ENCODE measurements at places on chromosomes 11 and 22.

GRCh38 chr22:42303396-42304323 is 33.2 kb upstream of the TCF20 start:
- DNase-seq: no peak

DNA sequence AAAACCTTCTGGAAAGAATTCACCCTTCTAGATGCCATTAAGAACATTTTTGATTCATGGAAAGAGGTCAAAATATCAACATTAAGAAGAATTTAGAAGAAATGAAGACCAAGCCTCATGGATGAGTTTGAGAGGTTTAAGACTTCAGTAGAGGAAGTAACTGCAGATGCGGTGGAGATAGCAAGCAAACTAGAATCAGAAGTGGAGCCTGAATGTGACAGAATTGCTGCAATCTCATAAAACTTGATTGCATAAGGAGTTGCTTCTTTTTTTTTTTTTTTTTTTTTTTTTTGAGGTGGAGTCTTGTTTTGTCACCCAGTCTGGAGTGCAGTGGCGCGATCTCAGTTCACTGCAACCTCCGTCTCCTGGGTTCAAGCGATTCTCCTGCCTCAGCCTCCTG is 51.6 kb downstream of the MS4A13 start:
- no peak for DNase-seq

DNA sequence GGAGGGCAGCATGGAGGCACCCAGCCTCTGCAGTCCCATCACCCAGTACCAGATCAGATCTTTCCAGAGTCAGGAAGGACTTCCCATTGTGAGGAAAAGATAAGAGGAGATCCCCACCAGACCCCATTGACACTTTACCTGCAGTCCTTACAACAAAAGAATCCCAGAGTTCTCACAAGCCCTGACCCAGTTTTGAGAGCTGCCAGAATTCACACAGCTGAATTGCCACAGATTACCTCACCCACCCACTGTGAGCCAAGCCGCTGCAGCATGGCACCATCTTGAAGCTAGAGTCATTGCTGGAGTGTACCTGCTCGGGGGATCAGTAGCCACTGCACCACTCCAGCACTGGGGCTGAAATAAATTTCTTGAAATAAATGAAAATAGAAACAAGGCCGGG is 91.8 kb upstream of the UBASH3B start:
- DNase-seq: no peak

DNA sequence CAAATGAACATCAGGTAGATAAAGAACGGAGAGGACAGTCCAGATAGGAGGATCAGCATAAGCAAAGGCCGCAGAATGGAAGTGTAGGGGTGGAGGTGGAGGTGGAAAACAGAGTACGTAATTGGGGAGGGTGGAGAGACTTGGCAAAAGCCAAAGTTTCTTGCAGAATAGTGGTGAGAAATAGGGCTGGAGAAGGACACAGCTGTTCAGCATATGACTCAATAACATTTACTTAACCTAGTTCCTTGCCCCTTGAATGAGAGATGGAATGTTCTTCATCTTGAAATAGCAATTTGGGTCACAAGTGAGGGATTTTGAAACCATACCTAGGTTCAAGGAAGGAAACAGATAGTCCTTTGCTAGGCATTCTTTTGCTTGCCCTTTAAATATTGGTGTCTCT is 235.9 kb upstream of the ARHGAP20 start:
- no peak for DNase-seq

- no peak for DNase-seq
Measured at GRCh38 chr11:74403607-74404321, 5.5 kb upstream of the PGM2L1 start.

- no peak for DNase-seq
Measured at GRCh38 chr22:32545801-32546200, 71.2 kb downstream of the FBXO7 start.

GRCh38 chr11:85182441-85183387 is 444.4 kb downstream of the DLG2 start:
- no peak for DNase-seq

DNA sequence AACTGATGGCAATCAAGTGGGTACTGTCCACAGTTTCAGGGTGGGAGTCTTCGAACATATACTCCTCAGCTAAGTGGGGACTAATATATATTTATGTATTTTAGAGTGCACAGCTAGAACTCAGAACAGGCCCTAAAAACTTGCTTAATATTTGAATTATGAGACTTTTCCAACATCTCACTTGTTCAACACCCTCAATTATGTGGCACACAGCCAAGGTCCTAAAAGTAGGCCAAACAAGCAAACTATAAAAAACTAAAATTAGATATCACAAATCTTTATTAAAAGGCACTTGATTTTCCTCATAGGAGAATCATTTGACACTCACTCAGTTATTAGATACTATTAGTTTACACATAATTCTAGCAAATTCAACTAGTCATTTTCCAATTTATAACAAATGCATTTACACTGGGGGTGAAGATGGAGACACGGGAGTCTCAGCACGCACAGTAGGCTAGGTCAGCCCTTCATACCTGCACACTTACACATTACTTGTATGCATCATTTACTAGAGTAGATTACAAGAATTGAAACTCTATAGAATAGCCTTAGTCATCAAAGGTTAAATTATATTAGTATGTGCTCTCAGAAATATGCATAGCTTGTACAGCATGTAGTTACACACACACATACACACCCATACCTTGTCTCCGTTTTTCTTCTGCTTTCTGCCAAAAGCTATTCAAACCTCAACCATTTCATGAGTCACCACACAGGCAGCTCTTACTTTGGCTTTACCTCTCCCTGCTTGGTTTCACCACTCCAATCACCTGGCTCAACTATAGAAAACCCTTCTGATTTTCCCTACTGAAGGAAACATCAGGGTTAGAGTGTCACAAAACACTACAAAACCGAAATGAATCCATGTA is 171.5 kb downstream of the SBF2 start:
- DNase-seq: no peak

GRCh38 chr11:47124675-47125074 is 52.0 kb downstream of the ARFGAP2 start:
- no peak for DNase-seq

- DNase-seq: no peak
Measured at GRCh38 chr11:58788355-58789023, 56.0 kb downstream of the GLYATL2 start.

DNA sequence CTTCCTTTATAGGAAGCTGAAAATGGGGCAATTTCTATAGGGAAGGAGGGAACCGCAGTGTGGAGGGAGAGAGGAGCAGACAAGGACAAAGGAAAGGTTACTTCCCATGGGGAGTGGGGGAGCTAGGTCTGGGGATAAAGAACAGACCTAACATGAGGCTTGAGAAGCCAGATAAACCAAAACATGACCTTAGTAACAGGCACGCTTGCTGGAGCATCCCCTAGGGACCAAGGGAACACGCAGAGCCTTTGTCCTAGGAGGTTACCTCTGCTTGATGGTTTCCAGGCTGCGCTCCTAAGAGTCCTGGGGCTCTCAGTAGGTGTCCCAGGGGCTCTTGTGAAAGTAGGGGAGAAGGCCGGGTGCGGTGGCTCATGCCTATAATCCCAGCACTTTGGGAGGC is 271.4 kb upstream of the NCAM1 start:
- DNase-seq: no peak

- DNase-seq: no peak
Measured at GRCh38 chr11:280706-281485, 2.7 kb downstream of the NLRP6 start.

DNA sequence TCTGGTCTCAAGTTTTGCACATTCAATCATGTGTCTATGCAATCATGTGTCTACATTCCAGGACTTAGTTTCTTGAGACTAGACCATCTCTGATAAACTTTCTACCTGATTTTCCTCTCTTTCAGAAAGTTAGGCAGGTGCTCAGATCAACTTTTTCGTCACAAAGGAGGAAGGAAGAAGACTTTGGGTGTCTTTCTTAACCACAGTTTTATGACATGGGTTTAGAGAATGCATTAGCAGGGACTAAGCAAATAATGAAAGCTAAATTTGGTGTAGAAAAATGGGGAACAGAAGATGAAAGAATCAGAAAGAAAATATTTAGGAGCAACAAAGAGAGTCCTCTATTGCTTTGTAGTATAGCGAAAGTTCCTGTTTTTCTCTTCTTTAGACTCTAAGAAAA is 7.7 kb upstream of the GLYATL1B start:
- no peak for DNase-seq

GRCh38 chr11:78800756-78801155 is 226.1 kb upstream of the NARS2 start:
- DNase-seq: no peak

DNA sequence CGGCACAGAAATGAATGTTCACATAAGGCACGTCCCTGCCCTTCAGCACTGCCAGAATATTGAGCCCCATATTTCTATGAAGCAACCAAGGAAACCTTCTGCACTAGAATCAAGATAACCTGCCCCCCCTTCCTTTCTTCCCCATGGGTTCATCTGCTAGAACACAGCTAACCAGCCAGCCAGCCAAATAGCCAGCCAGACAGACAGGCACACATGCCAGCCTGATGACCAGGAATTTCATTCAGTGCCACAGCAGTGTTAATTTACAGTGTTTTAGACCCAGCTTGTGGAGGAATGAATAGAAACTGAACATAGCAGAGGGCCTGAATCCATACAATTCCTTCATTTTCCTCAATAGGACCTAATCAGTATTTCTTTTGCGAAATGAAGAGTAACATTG is 57.0 kb downstream of the TENM4 start:
- no peak for DNase-seq

DNA sequence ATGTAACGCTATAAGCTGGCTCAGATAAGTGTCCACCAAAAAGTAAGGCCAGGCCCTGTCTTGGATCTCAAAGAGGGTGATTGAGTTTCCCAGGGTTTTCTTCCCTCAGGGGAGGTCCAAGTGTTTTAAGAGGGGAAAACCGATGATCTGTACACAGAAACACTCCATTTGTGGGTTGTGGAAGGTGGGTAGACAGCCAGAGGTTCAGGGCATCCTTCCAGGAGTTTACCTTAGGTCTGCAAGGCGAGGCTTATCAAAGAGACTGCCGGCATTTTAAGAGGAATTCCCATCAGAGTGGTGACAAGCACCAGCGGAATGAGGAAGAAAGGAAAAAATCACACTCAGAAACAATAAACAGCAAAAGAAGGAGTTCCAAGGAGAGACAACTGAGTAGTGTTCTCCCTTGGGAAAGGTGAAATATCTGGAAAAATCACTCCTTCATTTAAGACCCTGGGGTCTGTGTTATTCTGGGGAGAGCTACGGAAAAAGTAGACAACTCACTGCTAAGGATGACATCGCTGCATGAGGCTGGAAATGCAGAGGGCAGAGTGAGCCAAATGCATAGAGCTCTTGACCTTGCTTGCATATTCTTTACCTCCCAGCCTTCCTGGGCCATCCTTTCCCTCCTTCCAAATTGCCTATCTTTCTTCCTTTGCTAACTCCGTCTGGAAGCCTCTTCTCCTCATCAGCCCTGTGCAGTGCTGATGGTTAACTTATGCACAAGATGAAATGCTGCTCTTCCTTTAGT is 22.1 kb upstream of the MMP7 start:
- DNase-seq: no peak

- DNase-seq: no peak
Measured at GRCh38 chr22:44243761-44244160, 63.0 kb downstream of the PARVG start.

GRCh38 chr11:76250520-76251225 is 44.4 kb upstream of the WNT11 start:
- no peak for DNase-seq

DNA sequence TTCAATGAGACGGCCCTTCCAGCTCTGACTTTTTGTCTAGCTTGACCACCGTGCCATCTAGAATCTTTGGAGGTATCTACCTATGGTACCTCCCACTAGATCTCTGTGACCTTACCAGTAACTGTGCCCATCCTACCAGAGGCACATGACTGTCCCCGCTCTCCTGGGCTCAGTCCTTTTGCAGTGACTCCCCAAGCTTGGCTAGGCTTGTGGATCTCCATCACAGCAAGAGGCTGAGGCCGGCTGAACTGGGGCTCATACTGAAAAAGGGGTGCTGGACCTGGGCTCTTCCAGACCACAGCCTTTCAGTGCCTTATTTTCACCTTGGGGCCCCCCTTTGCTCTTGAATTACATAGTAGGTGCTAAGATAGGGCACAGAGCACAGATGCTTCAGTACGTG is 27.3 kb downstream of the RELT start:
- no peak for DNase-seq

DNA sequence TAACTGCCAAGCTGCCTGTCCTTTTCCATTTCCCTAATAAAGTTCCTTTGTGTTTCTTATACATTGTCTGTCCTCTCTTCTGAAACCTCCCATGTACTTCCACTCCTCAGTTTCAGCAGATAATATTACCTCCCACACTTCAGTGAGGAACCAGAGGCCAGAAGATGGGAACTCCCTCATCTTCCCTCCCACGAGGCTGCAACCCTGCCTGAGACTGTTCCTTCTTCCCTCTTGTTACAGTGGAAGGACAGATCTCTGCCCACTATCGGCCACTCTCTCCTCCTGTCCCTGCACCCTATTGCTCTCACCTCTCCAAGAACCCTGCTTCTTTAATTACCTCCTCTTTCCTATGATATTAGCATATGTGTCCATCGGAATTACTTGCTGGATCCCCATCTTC is 38.1 kb upstream of the SWAP70 start:
- no peak for DNase-seq

DNA sequence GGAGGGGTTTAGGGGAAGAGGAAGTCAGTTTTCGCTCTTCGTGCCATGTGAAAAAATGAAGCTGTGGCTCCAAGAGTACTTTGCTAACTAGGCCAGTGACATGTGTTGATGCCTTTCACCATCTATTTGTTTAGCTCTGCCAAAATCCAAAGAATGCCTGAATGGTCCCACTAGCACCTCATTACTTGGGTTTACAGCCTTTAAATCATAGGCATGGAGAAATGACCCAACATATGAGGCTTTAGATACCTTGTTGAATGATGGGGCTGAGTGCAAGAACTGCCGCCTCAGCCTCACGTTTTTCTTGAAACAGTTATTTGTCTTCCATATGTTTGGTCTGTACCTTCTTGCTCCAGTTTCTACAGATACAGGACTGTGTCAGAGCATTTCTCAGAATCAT is 8.3 kb downstream of the RBM4 start:
- DNase-seq: no peak

- DNase-seq: no peak
Measured at GRCh38 chr11:122745111-122745510, 89.6 kb downstream of the UBASH3B start.

DNA sequence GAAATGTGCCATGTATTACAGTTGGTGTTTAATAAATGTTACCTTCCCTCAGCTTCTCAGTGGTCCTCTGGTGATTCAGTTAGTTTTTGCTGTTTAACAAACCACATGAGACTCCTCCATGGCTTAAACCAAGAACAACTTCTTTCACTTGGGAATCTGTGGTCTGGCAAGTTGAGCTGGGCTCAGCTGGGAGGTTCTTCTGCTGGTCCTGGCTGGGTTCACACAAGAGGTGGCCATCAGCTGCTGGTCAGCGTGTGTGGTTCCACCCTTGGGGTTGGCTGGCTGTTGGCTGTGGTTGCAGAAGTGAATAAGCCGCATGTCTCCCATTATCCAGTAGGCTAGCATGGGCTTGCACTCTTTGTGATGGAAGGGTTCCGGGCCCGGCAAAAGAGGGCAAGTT is 160.5 kb downstream of the MIAT start:
- DNase-seq: no peak

DNA sequence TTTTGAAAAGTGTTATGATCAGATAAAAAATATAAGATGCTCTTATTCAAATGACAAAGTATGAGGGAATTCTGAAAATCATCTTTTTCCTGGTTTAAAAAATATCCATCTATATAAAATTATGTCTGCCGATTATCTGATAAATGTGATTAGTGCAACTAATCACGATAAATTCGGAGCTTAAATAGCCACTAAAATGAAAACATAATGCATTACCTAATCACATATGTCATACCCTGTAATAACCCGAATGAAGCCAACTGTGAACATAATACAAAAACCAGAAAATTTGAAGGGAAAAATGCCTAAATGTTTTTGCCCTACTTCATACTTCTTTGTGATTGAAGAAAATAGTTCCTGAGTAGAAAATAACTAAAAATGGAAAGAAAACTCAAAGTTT is 808.4 kb upstream of the LUZP2 start:
- DNase-seq: no peak

Data from stimulated activated CD8-positive, alpha-beta memory T cell treated with anti-CD3 and anti-CD28 coated beads, Interleukin-7, amount 100 ng/mL, for 48 hours (primary cell).